Mesothelial cell of epicardium (in vitro differentiated cells): ENCODE measurements at places on chromosomes 13 and 19.

- H3K36me3 ChIP-seq: peaks cover 4% of the 10 kb centered on the region
- no peaks in the 10 kb centered on the region for H3K27me3 ChIP-seq
- H3K4me1 ChIP-seq: peaks cover 20% of the 10 kb centered on the region
- H3K27ac ChIP-seq: no peak overlapping the region
- H3K4me3 ChIP-seq: no peak overlapping the region
Measured at GRCh38 chr13:41823476-41823875, 137.4 kb downstream of the VWA8 start.

DNA sequence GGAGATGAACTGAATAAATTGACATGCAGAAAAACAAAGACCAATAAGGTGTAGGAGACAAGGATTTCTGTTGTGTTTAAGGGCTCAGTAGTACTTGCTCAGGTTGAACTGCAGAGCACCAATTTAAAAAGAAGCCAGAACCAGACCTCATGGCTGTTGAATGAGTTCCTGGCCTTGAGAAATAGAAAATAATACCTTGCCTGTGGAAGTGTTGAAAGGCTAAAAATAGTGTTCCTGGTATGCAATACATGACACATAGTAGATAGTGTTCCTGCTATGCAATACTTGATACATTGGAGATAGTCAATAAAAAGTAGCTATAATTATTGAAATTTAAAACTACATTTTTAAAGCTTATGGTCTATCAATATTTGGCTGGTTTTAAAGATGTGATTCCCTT lies 595.8 kb downstream of the PCDH9 start:
- no peaks in the 10 kb centered on the region for H3K27me3 ChIP-seq
- H3K27ac ChIP-seq: no peak overlapping the region
- no peak for DNase-seq
- no peak overlapping the region for H3K4me3 ChIP-seq
- peaks cover 5% of the 10 kb centered on the region for H3K36me3 ChIP-seq

DNA sequence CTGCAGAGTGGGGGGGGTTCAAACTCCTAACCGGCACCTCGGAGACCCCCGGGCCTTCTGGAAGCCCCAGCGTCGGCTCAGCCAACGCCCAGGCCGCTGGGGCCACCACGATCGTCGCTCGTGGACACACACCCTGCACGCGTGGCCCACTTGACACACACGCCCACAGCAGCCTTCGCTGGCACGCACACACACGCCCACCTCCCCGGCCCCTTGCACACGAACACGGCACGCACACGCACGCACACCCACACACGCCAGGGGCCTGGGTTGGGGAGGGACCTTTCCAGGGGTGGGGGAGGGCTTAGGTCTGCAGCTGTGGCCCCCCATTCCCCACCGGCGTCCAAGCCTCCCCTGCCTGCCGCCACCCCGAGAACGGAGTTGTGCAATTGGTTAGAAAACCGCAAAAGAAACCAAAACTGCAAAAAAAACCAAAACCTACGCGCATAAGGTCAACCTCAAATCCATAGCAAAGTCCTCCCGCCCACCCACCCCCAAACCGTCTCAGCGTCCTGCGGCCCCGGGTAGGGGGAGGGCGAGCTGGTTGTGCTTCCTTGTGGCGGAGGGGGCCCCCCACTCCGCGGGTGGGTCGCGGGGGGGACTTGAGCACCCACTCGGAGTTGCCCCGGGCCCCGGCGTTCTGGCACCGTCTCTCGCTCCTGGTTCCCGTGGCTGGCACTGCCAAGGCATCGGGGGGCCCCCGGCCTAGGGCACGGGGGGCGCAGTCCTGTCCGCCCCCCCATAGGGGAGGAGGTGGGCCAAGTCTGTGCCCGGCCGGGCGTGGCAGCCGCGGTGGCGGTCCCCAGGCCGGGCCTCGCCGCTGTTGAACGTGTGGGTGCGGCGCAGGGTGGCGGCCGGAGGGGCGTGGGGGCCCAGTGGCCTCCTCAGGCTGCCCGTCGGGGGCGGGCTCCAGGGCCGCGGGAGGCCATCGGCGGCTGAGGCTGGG lies 3.3 kb upstream of the LRG1 start:
- H3K36me3 ChIP-seq: no peaks in the 10 kb centered on the region
- DNase-seq: no peak
- no peak overlapping the region for H3K27ac ChIP-seq

DNA sequence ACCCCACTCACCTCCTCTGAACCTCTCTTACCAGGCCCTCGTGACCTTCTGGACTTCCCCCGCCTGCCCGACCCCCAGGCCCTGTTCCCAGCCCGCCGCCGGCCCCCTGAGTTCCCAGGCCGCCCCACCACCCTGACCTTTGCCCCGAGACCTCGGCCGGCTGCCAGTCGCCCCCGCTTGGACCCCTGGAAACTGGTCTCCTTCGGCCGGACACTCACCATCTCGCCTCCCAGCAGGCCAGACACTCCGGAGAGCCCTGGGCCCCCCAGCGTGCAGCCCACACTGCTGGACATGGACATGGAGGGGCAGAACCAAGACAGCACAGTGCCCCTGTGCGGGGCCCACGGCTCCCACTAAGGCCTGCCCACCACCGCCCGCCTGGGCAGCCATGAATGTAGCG lies 3.2 kb downstream of the TTC9B start:
- peaks cover 4% of the 10 kb centered on the region for H3K4me1 ChIP-seq
- H3K27me3 ChIP-seq: peaks cover 40% of the 10 kb centered on the region

- H3K36me3 ChIP-seq: no peaks in the 10 kb centered on the region
- H3K27me3 ChIP-seq: peaks cover 39% of the 10 kb centered on the region
- no peak overlapping the region for H3K4me3 ChIP-seq
- no peaks in the 10 kb centered on the region for H3K4me1 ChIP-seq
- H3K27ac ChIP-seq: no peak overlapping the region
Measured at GRCh38 chr13:42495255-42495654, 78.7 kb upstream of the TNFSF11 start.

DNA sequence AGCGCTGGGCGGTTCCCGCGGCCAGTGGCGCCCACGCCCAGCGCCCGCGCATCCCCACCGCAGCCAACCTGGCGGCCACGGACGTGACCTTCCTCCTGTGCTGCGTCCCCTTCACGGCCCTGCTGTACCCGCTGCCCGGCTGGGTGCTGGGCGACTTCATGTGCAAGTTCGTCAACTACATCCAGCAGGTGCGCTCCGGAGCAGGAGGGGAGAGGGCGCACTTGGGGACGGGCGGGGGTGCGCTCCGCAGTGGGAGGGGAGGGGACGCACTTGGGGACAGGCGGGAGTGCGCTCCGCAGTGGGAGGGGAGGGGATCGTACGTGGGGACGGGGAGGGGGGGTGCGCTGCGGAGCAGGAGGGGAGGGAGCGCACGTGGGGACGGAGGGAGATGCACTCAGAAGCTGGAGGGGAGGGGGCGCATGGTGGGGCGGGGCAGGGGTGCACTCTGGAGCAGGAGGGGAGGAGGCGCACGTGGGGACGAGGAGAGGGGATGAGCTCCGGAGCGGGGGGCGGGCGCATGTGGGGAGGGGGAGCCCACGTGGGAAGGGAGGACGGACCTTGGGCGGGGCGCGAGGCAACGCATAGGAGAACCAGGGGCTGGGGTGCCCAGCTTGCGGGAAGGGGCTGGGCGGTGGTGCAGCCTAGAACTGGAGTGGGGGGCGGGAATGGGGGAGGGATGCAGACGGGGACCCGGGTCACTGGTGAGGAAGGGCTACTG lies 1.5 kb downstream of the KISS1R start:
- H3K4me3 ChIP-seq: no peak overlapping the region
- H3K27ac ChIP-seq: no peak overlapping the region
- H3K27me3 ChIP-seq: peaks cover 37% of the 10 kb centered on the region
- H3K36me3 ChIP-seq: no peaks in the 10 kb centered on the region

GRCh38 chr19:49831592-49831991 lies 13.5 kb downstream of the MED25 start:
- no peaks in the 10 kb centered on the region for H3K4me1 ChIP-seq
- H3K27ac ChIP-seq: no peak overlapping the region
- H3K27me3 ChIP-seq: no peaks in the 10 kb centered on the region
- no peak overlapping the region for H3K4me3 ChIP-seq

DNA sequence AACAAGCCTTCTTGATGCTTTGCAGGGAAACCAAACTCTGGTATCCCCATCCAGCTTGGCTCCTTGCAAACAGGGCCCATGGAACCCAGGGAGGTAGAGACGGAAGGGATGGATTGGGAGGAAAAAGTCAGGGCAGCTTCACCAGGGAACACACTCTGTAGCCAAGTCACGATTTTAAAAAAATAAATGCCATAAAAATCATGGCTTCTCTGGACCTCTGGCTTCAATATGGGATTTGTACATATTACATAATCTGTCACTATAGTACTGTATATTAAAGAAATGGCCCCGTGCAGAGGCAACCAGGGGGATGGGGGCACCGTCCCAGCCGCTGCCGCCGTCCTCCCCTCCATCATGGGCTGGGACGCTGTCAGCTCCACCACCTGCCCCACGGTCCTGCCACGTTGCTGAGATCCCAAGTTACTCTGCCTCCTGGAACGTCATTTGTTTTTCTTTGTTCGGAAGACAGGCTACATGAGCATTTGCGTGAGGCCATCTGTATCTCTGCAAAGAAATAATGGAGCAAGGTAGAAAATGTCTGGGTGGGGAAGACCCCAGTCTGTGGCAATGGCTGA lies 313.3 kb downstream of the ZNF536 start:
- H3K4me3 ChIP-seq: no peak overlapping the region
- peak overlapping the region; percentile 91 for H3K27ac ChIP-seq
- DNase-seq: no peak
- peaks cover 14% of the 10 kb centered on the region for H3K27me3 ChIP-seq
- peaks cover 57% of the 10 kb centered on the region for H3K4me1 ChIP-seq

DNA sequence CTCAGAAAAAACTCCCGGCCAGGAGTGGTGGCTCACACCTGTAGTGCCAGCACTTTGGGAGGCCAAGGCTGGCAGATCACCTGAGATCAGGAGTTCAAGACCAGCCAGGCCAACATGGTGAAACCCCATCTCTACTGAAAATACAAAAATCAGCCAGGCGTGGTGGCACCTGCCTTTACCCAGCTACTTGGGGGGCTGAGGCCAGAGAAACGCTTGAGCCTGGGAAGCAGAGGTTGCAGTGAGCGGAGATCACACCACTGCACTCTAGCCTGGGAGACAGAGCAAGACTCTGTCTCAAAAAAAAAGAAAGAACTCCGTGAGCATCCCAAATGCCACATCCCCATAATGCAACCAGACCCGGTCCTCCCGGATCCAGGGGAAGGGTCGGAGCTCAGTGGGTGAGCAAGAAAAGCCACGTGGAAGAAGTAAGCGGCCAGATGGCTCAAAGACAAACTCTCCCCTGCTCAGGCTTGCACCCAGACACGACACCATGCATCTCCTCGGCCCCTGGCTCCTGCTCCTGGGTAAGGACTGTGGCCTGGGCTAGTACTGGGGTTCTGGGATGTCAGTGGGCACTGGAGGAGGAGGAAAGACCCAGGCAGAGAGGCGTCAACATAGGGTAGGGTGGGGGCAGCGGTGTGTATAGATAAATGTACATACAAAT lies 2.7 kb downstream of the CD22 start:
- no peak overlapping the region for H3K27ac ChIP-seq
- H3K27me3 ChIP-seq: no peaks in the 10 kb centered on the region
- H3K4me3 ChIP-seq: no peak overlapping the region
